ENCODE measurements at places on chromosomes 2 and 18.
A peak's percentile ranks its signal among the peaks of the same experiment; 100 is the strongest.

GRCh38 chr2:40653829-40654228 is 201.9 kb upstream of the SLC8A1 start:
- DNase-seq: no peak

GRCh38 chr18:47800248-47800647 is 130.2 kb downstream of the SMAD2 start:
- no peak for DNase-seq

DNA sequence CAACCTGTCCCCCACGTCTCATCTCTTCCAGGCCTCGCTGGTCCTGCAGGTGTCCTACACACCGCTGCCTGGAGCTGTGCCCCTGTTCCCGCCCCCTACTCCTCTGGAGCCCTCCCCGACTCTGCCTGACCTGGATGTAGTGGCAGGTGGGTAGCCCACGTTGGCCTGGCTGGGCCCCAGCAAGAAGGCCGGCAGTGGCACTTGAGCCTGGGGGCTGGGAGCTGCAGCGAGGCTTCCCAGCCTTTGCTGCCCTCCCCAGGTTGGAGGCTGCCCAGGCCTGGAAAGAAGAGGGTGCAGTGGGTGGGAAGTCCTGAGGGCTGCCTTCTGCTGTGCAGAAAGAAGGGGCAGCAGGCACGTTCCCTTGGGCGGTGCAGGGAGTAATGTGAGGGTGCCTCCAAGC is 58.4 kb downstream of the DYSF start:
- DNase-seq: no peak

DNA sequence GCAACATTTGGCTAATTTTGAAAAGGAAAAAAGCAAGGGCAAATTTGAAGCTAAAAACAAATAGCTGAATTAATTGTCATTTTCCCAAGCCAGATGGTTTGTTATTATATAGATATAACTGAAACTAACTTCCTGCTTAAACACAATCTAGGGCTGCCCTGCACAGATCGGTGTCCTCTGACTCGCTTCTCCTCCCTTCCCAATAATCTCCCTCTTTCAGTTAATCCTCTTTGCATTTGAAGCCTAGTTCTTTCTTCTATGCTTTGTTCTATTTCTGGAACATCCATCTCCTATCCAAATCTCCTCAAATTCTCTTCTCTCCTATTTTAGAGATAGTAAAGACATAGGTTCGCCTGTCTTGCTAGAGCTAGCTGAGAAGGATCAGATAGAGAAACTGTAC is 328.1 kb downstream of the SLC8A1 start:
- DNase-seq: no peak

DNA sequence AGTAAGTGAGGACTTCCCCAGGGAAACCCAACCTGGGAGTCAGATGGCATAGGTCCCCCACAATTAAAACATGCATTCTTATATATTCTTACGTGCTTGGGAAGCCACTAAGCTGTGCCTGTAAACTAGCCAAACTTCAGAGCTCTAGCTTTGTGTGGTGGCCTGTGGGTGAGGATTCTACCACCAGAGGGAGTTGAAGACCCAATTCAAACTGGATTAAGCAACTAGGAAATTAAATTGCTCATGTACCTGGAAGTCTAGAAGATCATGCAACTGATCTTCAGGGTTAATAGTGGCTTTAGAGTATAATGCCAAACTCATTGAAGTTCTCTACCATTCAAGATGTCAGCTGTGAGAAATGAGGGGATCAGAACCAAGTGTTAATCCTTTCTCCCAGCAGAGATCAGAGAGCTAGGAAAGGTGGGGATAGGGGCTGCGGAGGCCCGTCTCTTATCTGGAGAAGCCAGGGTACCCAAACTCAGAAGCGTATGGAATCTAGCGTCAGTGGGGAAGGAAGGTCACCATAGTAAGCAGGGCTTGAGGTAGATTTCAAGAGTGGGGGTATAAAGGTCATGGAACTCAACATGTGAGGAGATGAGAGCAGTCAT is 53.2 kb upstream of the CCDC85A start:
- no peak for DNase-seq

DNA sequence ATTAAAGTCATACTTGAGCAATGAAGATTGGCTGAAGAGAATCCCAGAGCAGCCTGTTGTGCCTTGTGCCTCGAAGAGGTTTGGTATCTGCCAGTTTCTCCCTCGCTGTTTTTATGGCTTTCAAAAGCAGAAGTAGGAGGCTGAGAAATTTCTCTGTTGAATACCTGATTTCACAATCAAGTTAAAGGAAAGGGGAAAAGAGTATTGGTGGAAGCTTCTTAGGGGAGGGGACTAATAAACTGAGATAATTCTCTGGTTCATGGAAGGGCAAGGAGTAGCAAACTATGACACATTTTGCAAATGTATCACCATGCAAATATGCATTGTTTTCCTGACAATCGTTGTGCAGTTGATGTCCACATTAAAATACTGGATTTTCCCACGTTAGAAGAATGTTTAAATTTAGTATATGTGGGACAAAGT is at the start of gene IL1B:
TSS of gene IL1B (minus strand) at position 85 of the 423 bp plus-strand sequence. CDS start 550 bp downstream, outside the sequence.
- DNase-seq: no peak

- peak; percentile 11 for DNase-seq
Measured at GRCh38 chr18:49751427-49752094, 61.8 kb downstream of the ACAA2 start.

DNA sequence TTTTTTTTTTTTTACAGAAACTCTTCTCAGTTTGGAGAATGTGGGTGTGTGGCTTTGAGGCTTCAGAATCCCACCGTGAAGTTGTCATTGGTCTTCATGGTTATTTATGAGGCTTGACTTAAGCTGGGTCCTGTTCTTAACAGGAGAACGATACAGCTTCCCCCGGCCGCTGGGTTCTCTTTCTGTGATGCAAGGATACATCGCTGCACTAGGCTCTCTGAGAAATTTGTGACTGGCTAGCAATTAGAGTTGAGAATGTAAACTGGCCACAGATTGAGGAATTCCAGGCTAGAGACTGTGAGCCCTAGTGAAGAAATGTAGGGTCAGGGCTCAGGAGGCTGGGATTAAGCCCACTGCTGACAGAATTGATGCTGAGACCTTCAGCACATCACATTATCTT is 29.8 kb downstream of the MGAT5 start:
- no peak for DNase-seq

GRCh38 chr2:49948091-49948490 is 793.8 kb upstream of the FSHR start:
- DNase-seq: no peak

DNA sequence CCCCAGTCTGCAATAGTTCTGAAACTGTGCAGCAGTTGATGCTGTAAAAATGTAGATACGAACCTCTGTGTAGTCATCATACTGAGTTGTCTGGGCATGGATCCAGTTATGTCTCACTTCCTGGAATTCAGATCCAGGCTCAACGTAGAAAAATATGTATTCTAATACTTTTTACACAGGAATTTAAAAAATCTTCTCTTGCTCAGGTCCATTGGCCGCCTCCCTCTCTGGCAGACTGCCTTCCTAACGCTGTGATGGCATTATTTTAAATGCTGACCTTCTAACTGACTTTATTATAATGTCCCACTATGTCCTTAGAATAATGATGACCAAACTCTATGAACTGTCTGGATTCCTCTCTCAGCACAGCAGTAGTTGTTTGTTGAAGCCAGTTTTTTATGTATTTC is 119.6 kb downstream of the FEZ2 start:
- no peak for DNase-seq

GRCh38 chr2:231245249-231246094 is 47.0 kb downstream of the ARMC9 start:
- DNase-seq: no peak

- DNase-seq: no peak
Measured at GRCh38 chr2:109211315-109211714, 82.3 kb downstream of the SH3RF3 start.

DNA sequence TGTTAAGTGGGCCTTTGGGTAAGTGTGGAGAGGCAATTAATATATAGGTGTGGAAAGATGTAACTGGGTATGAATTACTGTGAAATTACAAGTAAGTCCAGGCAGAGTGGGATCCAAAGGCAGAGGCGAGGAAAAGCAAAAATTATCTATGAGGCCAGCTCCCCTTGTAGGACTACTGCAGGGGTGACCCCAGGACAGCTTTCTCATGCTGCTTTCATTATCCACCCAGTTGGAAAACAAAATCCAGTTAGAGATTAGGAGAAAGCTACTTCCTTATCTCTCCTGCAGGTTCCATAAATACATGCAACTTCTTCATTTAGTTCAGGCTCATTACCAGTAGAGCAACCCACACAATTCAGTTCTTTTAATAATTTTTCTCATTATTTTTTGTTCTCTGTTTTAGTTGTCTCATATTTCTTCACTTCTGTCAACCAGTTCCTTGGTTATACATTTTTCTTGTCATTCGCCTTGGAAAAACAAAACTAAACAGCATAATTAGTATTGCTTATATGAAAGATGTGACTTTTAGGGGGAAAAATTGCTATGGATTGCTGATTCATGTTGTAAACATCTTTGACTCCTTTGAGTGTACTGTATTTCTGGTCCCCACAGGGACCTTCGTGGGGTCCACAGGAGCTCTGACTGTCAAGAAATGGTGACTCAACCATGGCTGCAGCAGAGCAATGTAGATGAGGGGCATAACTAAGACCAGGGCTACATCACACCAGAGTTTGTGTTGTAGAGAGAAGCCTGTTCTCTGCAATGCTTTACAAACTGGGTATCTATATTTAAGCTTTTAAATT is 110.4 kb upstream of the PARD3B start:
- DNase-seq: no peak

GRCh38 chr2:39947294-39948015 is 168.4 kb upstream of the THUMPD2 start:
- no peak for DNase-seq

DNA sequence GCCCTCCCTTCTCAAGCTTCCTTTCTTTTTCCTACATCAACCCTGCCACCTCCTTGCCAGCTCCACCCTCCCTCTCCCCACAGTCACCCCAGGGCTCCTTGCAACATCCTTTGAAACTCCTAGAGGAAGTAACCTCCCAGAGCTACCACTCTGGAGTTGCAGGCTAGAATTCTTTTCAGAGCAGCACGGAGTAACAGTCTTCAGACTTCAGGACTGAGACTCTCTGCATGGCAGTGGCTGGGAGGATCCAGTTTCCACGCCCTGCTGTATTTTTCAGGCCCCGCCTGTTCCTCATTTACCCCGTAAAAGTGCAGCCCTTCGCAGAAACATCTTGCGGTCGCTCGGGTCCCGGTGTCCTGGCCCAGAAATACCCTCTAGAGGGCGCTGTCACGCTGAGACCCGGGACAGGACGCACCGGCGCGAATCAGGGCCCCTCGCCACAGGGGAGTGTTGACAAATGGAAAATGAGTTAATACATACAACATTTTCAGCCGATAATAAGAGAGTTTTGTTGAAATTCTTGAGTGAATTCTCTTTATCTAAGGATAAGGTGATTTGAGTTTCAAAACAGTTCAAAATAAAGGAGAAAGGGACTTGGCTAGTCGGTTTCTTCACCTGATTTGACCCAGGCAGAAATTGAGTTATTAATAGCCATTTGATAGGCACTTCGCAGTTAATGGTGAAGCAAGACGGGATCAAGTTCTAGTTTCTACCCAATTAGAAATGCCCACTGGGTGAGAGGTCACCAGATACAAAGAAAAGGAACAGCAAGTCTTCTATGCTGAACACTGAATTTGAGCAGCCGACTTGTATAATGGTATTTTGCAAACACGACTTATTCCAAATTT is 18.5 kb upstream of the NTSR2 start:
- peak; percentile 74 for DNase-seq

DNA sequence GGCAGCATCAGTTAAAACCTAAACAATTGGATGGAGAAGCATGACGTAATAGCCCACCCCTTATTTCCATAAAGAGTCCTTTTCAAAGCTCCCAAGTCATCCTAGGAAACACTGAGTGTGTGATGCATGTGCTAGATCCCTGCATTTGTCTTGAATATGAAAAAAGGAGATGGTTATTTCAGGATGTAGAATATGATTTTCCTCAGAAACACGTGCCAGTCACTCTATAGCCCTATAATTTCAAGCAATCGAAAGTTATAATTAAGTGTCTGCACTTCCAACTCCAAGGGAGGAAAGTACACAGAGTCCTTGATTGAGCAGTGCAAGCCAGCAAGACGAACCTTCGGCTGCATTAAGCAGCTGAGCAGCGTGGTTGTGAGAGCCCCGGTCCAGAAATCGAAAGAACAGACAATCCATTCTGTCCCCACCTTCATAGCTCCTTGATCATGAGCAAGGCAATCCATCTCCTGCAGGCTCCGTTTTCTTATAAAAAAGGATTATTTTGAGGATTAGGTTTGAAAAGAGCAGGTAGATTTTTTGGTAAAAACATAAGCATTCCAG is 287.7 kb downstream of the FBXO15 start:
- no peak for DNase-seq

DNA sequence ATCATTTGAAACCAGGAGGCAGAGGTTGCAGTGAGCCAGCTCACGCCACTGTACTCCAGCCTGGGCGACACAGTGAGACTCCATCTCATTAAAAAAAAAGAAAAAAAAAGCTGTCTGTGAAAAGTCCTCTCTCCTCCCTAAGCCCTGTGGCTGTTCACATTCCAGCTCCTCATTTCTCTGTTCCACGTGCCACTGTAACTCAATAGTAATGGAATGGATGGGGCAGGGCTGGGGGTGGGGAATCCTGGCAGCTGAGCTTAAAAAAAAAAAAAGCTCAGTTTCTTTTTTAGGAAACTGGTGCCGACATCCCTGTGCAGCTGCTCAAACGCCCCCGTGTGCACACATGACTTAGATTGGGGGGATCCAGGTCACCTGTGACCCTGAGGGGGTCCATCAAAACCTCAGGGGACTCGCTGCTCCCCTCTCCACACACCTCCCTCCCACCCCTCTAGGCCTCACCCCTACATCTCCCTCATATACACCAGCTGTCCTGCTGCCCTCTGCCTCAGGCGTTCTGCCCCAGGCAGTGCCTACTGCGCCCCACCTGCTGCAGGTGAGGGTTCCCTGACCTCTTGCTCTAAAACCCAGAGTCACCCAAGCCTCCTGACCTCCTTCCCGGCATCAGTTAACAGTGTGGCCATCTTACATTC is 255.4 kb downstream of the AGAP1 start:
- no peak for DNase-seq

GRCh38 chr18:49460976-49461601 is 644 bp upstream of the DYM start:
- no peak for DNase-seq

DNA sequence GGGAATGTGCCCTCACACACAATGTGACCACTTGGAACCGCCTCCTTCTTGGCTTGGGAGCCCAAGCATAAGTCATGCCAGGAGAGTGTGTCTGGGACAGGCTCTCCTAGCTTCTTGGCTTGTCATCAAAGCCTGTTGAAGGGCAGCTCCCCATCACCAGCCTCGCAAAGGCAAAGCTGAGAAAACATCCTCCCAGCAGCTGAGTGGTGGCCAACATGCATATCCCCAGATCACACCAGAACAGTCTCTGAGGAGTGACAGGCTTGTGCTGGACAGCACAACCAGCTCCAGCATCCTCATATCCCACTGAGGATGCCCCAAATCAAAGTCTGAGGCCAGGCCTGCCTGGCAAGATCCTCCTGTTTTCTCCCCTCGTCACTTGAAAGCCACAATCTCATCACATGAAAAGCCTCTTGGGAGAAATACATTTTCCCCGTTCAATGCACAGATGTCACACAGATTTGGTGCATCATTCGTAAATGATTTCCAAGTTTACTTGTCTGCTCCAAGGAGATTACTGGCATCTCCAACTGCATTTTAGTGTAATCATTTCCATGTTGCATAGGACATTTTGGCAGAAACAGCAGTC is 269.3 kb downstream of the TTC32 start:
- DNase-seq: no peak

- DNase-seq: no peak
Measured at GRCh38 chr2:63048367-63049171, 2.1 kb upstream of the OTX1 start.

Data from T-cell (primary cell).